ENCODE measurements at places on chromosomes 5 and 9. TPM values are rescaled to one million over a fixed set of nuclear protein-coding genes. Genes with fewer than 3 reads are reported as not detected.

ORM1 gene
- not detected for total RNA-seq

NAIP gene
- total RNA-seq: 26.6 TPM

GPX8 gene
- 86.8 TPM for total RNA-seq

CNTNAP3 gene
- 1.3 TPM for total RNA-seq

KCNIP1 gene
- 2.3 TPM for total RNA-seq

TRIP13 gene
- 9.9 TPM for total RNA-seq

FGFR4 gene
- total RNA-seq: 8.0 TPM

C6 gene
- 0.20 TPM for total RNA-seq

TAF11L2 gene
- not detected for total RNA-seq

FYB1 gene
- total RNA-seq: 1.6 TPM

CDH10 gene
- 25.4 TPM for total RNA-seq

CDH9 gene
- 1.2 TPM for total RNA-seq

ZNG1E gene
- total RNA-seq: 53.7 TPM

BAAT gene
- 0.07 TPM for total RNA-seq

NCS1 gene
- 44.8 TPM for total RNA-seq

DNA sequence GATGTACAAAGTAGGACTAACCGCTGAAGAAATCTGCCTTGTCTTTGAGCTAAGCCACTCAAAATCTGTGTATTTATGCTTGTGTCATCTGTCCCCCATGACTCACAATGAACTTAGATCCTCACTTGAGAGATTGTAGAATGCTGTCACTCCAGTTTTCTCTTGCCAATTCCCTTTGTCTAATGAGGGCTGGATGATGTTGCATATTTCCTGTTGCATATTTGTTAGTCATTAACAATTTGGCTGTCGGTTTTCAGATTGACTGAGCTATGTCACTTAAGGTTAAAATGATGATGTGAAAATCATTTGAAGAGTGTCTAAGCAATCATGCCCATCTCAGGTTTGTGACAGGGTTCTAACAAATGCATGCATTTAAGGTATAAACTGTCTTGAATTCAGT is 481.7 kb downstream of the CDH10 start:
- DNase-seq: no peak

DNA sequence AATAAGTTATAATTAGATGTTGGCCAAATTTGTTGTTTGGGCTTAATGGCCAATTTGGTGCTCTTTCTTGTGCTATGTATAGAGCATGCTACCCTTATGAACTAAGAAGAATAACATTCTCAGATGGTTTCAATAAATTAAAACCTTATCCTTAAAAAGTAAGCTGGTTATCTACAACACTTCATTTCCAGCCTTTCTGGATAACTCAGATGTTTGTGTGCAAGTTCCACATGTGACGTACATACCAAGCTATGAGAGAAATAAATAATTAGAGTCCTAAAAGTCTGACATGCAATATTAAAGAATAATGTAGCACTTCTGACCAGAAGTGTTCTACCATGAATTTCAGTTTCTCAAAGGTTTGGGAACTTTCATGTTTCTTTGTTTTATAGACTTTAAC is 11.7 kb downstream of the MTREX start:
- no peak for DNase-seq

GRCh38 chr9:10999646-11000045 is 386.8 kb upstream of the PTPRD start:
- no peak for DNase-seq

GRCh38 chr5:31614151-31615020 is 24.5 kb upstream of the PDZD2 start:
- DNase-seq: no peak

DNA sequence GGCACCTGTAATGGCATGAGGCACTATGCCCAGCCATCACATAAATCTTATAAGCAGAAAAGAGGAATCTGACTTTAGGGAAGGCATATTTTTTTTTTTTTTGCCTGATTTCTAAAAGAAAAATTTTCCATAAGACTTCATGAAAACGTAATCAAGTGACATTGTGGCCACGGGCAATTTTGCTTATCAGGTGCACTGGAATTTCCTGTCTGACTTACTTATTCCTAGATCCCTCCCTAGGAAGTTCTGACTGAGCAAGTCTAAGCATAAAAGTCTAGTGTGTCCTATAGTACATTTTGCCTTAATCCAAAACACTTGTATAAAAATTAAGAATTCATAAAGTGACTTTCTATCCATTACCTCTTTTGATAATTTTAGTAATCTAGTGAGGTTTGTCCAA is 12.5 kb downstream of the C5orf46 start:
- no peak for DNase-seq

- DNase-seq: no peak
These were observed 31.5 kb upstream of the LVRN start for GRCh38 chr5:115930630-115931337.

- no peak for DNase-seq
These were observed 75.3 kb downstream of the TRIO start for GRCh38 chr5:14218480-14218879.

GRCh38 chr9:108850293-108850897 is 5.4 kb downstream of the ACTL7B start:
- no peak for DNase-seq

DNA sequence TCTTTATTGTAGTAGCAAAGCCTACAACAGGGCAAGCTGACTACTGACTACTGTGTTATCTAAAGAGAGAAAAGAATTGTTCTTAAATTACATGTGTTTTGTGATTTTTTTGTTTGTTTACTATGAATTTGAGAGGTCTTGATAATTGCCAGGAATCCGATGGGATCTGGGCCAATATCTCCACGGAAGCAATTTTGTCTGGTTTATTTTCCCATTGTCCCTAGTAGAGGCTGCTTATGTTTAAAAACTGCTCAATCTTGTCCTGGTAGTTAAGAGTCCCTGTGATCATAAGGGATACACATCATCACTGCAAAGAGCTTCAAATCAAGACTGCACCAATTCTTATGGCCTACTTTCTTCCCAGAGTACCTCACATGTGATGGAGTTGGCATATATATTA is 94.4 kb downstream of the GLDC start:
- no peak for DNase-seq

GRCh38 chr9:128706671-128707381 is 4.5 kb downstream of the PKN3 start:
- DNase-seq: no peak

GRCh38 chr9:14417237-14417636 is 103.3 kb upstream of the NFIB start:
- DNase-seq: no peak

- no peak for DNase-seq
These were observed 497.1 kb downstream of the NFIB start for GRCh38 chr9:13816837-13817236.

- no peak for DNase-seq
These were observed 693.2 kb upstream of the FTMT start for GRCh38 chr5:121158451-121158850.

DNA sequence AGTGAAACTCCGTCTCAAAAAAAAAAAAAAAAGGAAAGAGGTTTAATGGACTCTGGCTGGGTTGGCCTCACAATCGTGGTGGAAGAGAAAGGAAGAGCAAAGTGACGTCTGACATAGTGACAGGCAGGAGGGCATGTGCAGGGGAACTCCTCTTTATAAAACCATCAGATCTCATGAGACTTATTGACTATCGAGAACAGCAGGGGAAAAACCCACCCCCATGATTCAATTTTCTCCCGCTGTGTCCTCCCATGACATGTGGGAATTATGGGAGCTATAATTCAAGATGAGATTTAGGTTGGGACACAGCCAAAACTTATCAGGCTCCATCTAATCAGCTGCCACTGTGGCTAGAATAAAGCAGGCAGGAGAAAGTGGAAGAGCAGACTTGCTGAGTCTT is 610.4 kb upstream of the NUDT12 start:
- DNase-seq: no peak

DNA sequence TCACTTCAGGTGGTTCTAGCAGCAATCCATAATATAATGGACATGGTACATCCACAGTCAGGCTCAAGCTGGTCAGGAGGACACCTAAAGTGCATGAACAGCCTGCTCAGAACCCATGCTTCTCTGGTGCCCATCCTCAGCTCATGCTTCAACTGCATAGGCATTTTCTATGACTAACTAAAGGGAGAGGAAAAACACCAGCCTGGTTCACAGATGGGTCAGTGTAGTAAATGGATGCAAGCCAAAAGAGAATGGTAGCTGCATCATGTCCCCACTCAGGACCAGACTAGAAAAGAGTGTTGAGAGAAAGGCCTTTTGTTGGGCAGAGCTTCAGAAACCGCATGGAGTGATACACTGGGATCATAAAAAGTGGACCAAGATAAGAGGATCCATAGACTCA is 556.6 kb downstream of the TLE1 start:
- DNase-seq: no peak

GRCh38 chr9:105963343-105964099 is 269.2 kb downstream of the TMEM38B start:
- DNase-seq: no peak

- DNase-seq: no peak
These were observed 38.9 kb downstream of the PTTG1 start for GRCh38 chr5:160460377-160461049.

DNA sequence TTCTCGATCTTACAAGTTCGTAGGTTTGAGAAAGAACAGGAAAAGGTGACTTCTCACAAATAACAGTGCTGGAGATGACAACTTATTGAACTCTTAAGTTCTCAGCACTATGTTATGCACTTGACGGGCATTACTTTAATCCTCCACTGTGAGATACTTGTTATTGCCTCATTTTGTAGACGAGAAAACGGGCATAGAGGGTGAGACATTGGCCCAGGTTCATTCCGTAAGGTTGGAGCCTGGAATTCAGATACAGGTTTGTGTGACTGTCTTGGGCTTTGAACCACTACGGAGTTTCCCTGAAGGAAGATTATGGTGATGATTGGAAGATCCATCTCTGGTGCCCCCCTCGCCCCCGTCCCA is 657 bp downstream of the MAT2B start:
- DNase-seq: no peak

GRCh38 chr5:31755676-31756230 is 116.8 kb downstream of the PDZD2 start:
- DNase-seq: no peak

- peak; percentile 54 for DNase-seq
These were observed 85.9 kb downstream of the SETX start for GRCh38 chr9:132268725-132269352.

- DNase-seq: no peak
These were observed 66.0 kb upstream of the TAF1L start for GRCh38 chr9:32701321-32702022.

DNA sequence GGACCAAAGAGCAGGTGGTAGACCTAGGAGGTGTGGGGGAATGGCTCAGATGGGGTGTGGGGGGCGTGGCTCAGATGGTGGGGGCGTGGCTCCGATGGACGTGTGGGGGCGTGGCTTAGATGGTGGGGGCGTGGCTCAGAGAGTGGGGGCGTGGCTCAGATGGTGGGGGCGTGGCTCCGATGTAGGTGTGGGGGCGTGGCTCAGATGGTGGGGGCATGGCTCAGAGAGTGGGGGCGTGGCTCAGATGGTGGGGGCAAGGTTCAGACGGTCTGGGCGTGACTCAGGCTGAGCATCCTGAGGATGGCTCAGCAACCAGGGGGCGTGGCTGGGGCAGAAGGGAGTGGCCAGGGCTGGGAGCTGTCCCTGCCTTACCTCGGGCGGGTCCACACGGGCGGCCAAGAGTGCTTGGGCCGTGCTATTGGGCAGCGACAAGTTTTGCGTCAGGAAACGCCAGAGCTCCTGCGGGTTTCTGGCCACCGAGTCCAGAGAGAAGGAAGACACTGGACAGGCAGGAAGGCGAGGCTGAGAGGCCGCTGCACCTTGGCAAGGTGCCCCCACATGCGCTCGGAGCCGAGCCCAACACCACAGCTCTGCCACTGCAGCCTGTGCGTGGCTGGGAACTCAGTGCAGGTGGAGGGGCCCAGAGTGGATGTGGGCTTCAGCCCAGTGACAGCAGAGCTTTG is 5.9 kb downstream of the ABCA2 start:
- no peak for DNase-seq

GRCh38 chr5:79464695-79465332 is 49.1 kb downstream of the HOMER1 start:
- no peak for DNase-seq

GRCh38 chr9:127520941-127521918 is 69.9 kb downstream of the LRSAM1 start:
- DNase-seq: no peak

- DNase-seq: no peak
These were observed 515.1 kb upstream of the TNC start for GRCh38 chr9:115633104-115633503.
